Right atrium auricular region (tissue), 2 donors: ENCODE measurements at places on chromosomes 16 and 17. TPM values are rescaled to one million over a fixed set of nuclear protein-coding genes. Genes with fewer than 3 reads are reported as not detected.
A peak's percentile ranks its signal among the peaks of the same experiment; 100 is the strongest.

- DNase-seq: no peak
Observed at GRCh38 chr16:59684911-59685310, 950.8 kb upstream of the GOT2 start.

GRCh38 chr17:75456417-75457046, at the start of gene TMEM94:
Gene TMEM94, plus strand, starts transcription at chr17:75456635. Its CDS starts 15,271 bp downstream, at chr17:75471906.
- peak; percentile 98 for DNase-seq

- no peak for DNase-seq
Observed at GRCh38 chr17:43350888-43351361, 47.9 kb upstream of the ARL4D start.

- DNase-seq: no peak
Observed at GRCh38 chr17:66304304-66305174, 2.1 kb downstream of the PRKCA start.

DNA sequence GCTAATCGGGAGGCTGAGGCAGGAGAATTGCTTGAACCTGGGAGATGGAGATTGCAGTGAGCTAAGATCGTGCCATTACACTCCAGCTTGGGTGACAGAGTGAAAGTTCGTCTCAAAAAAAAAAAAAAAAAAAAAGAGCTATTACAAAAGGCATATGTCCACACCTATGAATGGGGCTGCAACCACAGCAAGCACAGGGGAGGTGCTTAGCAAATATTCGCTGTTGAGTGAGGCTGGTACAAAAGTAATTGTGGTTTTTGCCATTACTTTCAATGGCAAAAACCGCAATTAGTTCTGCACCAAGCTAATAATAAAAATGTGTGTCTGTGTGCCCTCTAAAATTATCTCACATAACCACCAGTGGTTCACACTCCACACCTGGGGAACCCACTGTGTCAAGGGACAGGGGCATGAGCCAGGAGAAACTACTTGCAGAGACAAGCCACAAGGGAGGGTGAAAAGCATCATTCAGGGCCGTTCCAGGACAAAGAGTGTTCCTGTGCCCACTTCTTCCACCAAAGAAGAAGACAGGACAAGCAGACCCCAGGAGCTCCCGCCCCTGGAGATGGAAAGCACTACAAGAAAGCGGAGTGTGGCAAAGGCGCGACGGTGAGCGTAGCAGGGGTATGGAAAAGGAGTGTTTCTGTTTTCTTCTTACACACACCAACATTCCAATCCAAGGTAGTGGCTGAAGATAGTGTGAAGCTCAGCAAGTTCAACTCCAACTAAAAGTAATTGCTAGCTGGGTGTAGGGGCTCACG, 84.4 kb upstream of the CNEP1R1 start:
- DNase-seq: no peak

- DNase-seq: peak; percentile 60
Observed at GRCh38 chr16:19167710-19168370, at the start of gene SYT17. Gene SYT17, plus strand, starts transcription at chr16:19168240. Its CDS starts 407 bp downstream, at chr16:19168647.

GRCh38 chr17:6043405-6043804, 26.8 kb upstream of the WSCD1 start:
- no peak for DNase-seq

DNA sequence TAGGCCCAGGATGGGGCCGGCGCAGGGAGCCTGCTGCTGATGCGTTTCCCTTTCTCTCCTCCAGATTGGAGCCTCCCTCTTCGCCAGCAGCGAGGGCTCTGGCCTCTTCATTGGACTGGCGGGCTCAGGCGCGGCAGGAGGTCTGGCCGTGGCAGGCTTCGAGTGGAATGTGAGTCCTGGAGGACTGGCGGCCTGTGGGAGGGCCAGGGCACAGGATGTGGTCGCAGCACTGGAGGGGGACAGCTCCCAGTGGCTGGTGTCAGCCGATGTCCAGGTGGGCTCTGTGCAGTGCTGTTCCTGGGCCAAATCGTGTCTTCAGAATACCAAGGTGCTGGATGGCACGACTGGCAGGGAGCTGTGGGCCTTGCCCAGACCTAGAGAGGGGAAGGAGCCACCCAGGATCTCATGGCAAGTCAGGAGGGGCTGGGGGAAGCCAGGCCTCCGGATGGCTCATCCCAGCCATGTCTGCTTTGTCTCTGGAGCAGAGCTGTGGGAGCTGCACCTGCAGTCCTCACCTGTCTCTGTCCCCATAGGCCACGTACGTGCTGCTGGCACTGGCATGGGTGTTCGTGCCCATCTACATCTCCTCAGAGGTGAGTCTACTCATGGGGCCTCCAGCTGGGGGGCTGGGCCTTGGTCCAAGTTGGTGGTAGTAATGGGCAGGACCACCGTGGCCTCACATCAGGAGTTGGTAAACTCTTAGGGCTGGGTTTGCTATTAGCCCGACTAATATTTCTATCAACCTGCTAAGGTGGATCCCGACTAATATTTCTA, 7.3 kb downstream of the SLC5A10 start:
- DNase-seq: no peak

DNA sequence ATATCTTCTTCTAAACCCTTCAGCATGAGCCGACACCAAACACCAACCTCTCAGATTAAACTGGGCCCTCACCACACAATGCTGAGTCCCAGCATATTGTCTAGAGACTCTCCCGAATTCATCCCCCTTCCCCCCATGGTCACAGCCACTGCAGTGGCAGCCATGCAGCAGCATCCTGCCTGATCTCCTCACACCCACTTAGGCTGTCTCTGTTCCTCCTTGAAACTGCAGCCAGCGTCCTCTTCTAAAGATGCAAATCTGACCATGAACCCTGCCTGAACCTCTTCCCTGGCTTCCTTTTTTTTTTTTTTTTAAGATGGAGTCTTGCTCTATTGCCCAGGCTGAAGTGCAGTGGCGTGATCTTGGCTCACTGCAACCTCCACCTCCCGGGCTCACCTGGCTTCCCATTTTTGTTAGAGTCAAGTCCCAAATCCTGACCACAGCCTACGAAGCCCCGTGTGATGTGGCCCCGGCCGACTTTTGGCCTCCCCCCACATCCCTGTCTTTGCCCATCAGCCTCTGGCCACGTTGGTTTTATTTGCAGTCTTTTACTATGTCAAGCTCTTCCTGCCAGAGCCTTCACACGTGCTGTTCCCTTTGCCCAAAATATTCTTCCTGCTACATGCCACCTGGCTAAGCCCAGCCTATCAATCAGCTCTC, 2.8 kb downstream of the FA2H start:
- DNase-seq: no peak

- no peak for DNase-seq
Observed at GRCh38 chr16:2350500-2350899, 10.0 kb upstream of the ABCA3 start.

DNA sequence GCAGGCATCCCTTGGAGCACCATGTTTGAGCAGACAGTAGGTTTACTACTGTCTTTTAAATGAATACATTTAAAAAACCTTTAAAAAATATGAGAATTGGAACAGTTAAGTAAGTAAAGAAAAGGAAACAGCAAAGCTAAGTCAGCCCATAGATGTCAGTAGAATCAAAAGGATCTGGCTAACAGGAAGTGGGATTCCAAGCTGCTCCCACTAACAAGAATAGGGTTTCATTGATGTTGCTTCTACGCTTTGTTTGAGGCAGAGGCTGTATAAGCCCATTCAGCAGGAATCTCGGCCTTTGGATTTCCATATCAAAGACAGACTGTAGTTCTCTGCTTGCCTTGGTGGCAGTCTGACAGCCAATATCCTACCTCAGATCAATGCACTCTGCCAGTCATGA, 122.9 kb upstream of the ELAC2 start:
- DNase-seq: no peak

CORO1A gene
- 5.4 TPM for total RNA-seq

CPHXL2 gene
- total RNA-seq: not detected

KRTAP4-4 gene
- not detected for total RNA-seq

SULT1A2 gene
- 1.9 TPM for total RNA-seq

ZSCAN10 gene
- not detected for total RNA-seq
